GM12878 (cell line): ENCODE measurements at places on chromosomes 5 and 9. TPM values are rescaled to one million over a fixed set of nuclear protein-coding genes. Genes with fewer than 3 reads are reported as not detected.

DNA sequence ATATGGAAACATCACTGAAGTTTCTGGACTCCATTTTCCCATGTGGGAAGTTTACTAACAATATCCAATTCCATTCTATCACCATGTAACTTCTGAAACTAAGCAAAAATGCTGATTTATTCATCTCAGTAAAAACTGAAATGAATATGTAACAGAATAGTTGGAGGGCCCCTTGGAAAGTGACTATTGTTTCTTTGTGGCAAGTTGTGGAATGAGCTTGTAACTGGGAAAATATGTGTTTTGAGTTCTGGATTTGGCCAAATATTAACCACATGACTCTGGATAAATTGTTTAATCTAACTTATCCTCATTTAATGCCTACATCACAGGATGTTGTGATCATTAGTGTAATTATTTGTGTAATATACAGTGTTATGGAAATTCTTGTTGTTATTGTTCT, 619.3 kb downstream of the TLE4 start:
- no peak overlapping the region for H3K4me3 ChIP-seq
- no peaks in the 10 kb centered on the region for H3K36me3 ChIP-seq
- no peak overlapping the region for H3K27ac ChIP-seq
- no peaks in the 10 kb centered on the region for H3K27me3 ChIP-seq

DNA sequence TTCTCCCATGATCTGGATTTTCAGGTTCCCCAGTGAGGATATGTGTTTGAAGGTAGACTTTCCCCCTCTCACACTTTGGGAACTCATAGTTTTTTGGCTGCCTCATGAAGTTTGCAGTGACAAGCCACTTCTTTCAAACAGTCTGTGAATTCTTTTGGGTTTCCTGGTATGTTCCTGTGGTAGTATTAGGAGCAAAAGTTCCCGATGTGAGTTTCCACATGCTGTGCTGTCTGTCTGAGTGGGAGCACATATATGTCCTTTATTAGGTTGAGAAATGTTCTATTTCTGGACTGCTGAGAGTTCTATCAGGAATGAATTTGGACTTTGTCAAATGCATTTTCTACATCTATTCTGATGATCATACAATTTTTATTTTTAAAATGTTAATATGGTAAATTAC, 273.2 kb upstream of the TARS1 start:
- H3K36me3 ChIP-seq: no peaks in the 10 kb centered on the region
- no peak for DNase-seq
- H3K4me1 ChIP-seq: no peaks in the 10 kb centered on the region
- H3K27ac ChIP-seq: no peak overlapping the region
- no peaks in the 10 kb centered on the region for H3K27me3 ChIP-seq
- H3K4me3 ChIP-seq: no peak overlapping the region

GRCh38 chr5:76602094-76602726, 21.0 kb downstream of the F2RL2 start:
- no peaks in the 10 kb centered on the region for H3K4me1 ChIP-seq
- DNase-seq: no peak
- H3K4me3 ChIP-seq: no peak overlapping the region
- no peaks in the 10 kb centered on the region for H3K27me3 ChIP-seq
- H3K36me3 ChIP-seq: no peaks in the 10 kb centered on the region

DNA sequence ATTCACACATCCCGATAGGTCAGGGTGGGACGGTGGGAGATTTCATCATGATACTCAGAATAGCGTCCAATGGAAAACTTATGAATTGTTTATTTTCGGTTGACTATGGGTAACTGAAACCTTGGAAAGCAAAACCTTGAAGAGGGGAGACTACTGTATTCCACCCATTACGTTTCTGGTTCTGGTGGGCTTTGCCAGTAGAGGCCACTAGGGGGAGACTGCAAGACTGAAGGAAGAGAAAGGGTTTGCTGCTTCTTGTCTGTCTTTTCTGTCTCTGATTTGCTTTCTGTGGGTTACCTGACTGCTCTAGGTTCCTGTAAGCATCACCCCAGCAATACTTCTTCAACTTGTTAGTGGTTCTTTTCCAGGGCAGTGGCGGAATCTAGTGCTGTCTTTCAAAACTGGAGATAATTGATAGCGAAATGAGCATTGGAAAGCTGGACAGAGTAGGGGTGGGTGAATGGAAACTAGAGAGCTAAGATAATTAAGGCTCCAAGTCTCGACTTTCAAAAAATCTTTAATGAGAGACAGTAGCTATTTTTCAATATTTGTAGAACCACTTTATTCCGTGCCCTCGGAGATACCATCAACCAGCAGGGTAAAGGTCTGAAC, 27.0 kb downstream of the GRIN3A start:
- H3K27me3 ChIP-seq: no peaks in the 10 kb centered on the region
- no peak for DNase-seq
- no peaks in the 10 kb centered on the region for H3K4me1 ChIP-seq
- H3K27ac ChIP-seq: no peak overlapping the region
- no peaks in the 10 kb centered on the region for H3K36me3 ChIP-seq

DNA sequence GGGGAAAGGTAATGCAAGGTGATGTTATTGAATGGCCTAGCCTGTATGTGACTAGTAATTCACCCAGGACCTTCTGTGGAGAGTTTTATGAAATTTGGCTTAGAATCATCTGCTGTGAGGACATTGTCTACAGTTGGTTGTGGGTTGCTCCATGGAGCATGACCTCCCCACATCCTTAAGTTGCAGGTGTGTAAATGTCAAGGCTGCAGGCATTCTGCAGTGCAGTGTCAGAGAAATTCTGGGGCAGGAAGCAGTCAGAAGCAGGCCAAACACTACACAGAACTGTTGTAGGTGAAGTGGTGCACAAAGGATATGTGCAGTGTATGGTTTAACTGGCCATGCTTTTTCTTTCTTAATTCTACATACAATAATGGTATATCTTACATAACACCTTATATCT, 588.3 kb downstream of the EBF1 start:
- no peaks in the 10 kb centered on the region for H3K36me3 ChIP-seq
- no peak overlapping the region for H3K4me3 ChIP-seq
- H3K27me3 ChIP-seq: no peaks in the 10 kb centered on the region

GRCh38 chr9:95615246-95615645, 98.5 kb upstream of the PTCH1 start:
- H3K36me3 ChIP-seq: no peaks in the 10 kb centered on the region
- DNase-seq: no peak
- H3K27me3 ChIP-seq: no peaks in the 10 kb centered on the region

The RNF183 gene
- not detected in 2 replicates for total RNA-seq

The TLE1 gene
- 0.13 and 0.15 TPM in 2 replicates for total RNA-seq
